ENCODE measurements at places on chromosomes 16 and 17.

GRCh38 chr17:71501711-71502110 lies 619.1 kb upstream of the SOX9 start:
- no peak for DNase-seq

GRCh38 chr17:12122075-12122474 lies 101.4 kb downstream of the MAP2K4 start:
- no peak for DNase-seq

- DNase-seq, result no peak
Observed at GRCh38 chr16:48155926-48156789, at the start of gene ABCC12. ABCC12 (minus strand) TSS chr16:48155993; CDS start chr16:48146424, 9,569 bp downstream.

DNA sequence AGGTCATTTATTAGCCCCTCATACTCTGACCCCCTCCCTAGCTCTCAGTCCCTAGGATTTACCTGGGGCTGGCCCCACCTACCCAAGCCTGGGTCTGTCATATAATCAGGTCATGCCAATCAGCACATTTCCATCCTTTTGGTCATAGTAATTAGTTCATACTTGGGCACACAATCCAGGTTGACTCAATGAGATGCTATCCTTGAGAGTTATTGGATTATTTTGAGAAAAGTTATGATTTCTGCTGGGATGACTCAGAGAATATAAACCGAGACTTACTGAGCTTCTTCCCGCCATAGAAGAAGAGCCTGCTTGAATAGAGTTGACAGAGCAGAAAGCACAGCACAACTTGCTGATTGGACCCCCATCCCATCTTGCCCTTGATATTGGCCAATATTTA lies 331.5 kb downstream of the CBLN1 start:
- no peak for DNase-seq

- DNase-seq, result no peak
Observed at GRCh38 chr16:5025171-5025632, 8.5 kb downstream of the NAGPA start.

DNA sequence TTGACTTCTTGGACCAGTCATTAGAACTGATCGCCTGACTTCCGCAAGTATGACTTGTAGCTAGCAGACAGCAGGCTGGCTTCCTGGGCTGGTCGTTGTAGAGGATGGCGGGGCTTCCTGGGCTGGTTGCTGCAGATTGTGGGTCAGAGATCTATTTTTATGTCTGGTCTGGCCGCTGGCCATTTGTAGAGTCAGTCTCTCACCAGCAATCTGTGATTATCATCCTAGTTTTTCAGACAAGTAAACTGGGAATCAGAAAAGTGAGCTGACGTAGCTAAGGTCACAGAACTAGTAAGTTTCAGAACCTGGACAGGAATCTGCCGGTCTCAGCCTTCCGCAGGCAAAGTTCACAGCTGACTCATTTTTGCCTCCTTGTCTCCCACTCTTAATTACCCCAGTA lies 19.1 kb downstream of the GPR142 start:
- no peak for DNase-seq
